CD4-positive, alpha-beta T cell (primary cell): ENCODE measurements at places on chromosomes 11 and 22.
A peak's percentile ranks its signal among the peaks of the same experiment; 100 is the strongest.

GRCh38 chr11:18314784-18315523 lies 7.0 kb downstream of the HPS5 start:
- DNase-seq = no peak

GRCh38 chr11:75768112-75768908 lies at the start of gene DGAT2:
DGAT2 (plus strand) TSS chr11:75768778; CDS start chr11:75768992, 214 bp downstream.
- peak; percentile 39 for DNase-seq

DNA sequence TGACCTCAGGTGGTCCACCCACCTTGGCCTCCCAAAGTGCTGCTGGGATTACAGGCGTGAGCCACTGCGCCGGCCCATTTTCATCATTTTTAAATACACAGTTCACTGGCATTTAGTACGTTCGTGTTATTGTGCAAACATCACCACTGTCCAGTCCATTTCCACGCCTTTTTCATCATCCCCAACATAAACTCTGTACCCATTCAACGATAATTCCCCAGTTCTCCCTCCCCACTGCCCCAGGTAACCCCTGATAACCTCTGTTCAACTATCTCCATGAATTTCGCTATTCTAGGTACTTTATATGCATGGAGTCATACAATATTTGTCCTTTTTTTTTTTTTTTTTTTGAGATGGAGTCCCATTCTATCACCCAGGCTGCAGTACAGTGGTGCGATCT lies 18.2 kb upstream of the ELFN2 start:
- DNase-seq = no peak

- no peak for DNase-seq
Measured at GRCh38 chr11:44625759-44626523, 60.5 kb downstream of the CD82 start.
